ENCODE measurements at places on chromosomes 6 and 20.

DNA sequence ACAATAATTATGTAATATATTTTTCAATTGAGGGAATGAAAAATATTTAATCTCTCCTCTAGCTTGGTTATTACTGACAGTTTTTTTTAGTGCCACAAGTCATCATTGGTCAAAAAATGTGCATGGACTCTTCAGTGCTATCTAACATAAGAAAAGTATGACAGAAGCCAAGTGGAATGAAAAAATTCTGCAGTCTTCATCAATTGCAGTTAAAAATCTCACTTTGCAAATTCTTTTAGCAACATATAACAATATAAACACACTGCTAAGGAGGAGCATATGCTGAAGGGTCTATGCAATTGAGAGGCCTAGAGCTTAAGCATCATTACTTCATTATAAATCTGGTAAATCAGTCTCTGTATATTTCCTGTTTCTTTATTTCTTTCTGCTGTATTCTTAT lies 175.1 kb downstream of the ARHGAP18 start:
- DNase-seq, result no peak

GRCh38 chr6:40349123-40349900 lies 237.9 kb downstream of the LRFN2 start:
- DNase-seq, result no peak

GRCh38 chr20:38917657-38918056 lies 8.6 kb upstream of the FAM83D start:
- no peak for DNase-seq

DNA sequence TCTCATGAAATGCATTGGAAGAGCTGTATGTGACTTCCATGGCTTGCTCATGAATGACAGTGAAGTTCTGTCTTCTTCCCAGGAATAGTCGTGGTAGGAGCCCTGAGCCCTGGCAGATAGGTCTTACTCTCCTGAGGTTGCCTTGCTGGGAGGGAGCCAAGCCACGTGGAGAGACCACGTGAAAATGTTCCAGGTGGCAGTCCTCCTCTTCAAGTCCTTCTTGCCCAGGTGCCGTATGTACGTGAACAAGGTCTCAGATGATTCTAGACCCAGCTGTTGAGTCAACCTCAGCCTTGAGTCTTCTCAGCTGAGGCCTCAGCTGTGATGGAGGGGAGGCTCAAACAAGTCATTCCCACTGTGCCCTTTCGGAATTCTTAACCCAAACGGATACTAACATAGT lies 192.4 kb upstream of the PRDM1 start:
- no peak for DNase-seq

GRCh38 chr20:61407561-61407960 lies 155.5 kb downstream of the CDH4 start:
- no peak for DNase-seq

GRCh38 chr6:124069230-124069950 lies 265.7 kb downstream of the NKAIN2 start:
- DNase-seq, result no peak

- DNase-seq, result no peak
Observed at GRCh38 chr20:39885975-39886649, 802.9 kb downstream of the MAFB start.
